Activated T-cell treated with anti-CD3 and anti-CD28 coated beads, Interleukin-2, amount 50 U/mL, for 4 hours (primary cell): ENCODE measurements at places on chromosomes 2 and 18. TPM values are rescaled to one million over a fixed set of nuclear protein-coding genes. Genes with fewer than 3 reads are reported as not detected.

The TTC39C gene
- total RNA-seq = 23.6 TPM

The ECEL1 gene
- total RNA-seq = 0.20 TPM

The SLC14A1 gene
- not detected for total RNA-seq

The UGT1A4 gene
- not detected for total RNA-seq

The PARD6G gene
- 0.61 TPM for total RNA-seq

The ANKRD39 gene
- 44.3 TPM for total RNA-seq

The CDH20 gene
- total RNA-seq = 0.15 TPM

The G6PC2 gene
- not detected for total RNA-seq

- DNase-seq = no peak
These were observed 738.7 kb downstream of the SOCS6 start for GRCh38 chr18:71027531-71027930.

GRCh38 chr2:45782986-45783385 lies 131.5 kb downstream of the PRKCE start:
- no peak for DNase-seq

- DNase-seq = no peak
These were observed 158.9 kb downstream of the PRPF40A start for GRCh38 chr2:152558158-152558984.

- no peak for DNase-seq
These were observed 247.0 kb downstream of the AGAP1 start for GRCh38 chr2:235740821-235741220.

DNA sequence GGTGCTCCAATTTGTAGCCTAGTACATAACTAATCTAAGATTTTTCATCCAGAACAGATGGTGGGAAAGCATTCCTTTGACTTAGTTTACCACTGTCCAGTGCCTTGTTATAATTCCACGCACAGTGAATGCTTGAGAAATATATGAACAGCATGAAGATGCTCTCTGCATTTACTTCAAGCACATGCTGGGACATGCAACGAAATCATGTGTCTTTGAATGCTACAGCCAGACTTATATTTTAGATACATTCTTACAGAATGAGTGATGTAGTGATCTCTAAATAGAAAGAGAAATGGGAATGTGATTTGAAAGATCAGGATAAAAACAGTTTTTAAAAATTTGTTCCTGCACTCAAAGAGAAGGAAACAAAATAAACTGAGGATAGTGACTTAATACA lies 398.3 kb downstream of the FBXO15 start:
- no peak for DNase-seq

GRCh38 chr2:100766256-100766655 lies 53.7 kb upstream of the NPAS2 start:
- no peak for DNase-seq

DNA sequence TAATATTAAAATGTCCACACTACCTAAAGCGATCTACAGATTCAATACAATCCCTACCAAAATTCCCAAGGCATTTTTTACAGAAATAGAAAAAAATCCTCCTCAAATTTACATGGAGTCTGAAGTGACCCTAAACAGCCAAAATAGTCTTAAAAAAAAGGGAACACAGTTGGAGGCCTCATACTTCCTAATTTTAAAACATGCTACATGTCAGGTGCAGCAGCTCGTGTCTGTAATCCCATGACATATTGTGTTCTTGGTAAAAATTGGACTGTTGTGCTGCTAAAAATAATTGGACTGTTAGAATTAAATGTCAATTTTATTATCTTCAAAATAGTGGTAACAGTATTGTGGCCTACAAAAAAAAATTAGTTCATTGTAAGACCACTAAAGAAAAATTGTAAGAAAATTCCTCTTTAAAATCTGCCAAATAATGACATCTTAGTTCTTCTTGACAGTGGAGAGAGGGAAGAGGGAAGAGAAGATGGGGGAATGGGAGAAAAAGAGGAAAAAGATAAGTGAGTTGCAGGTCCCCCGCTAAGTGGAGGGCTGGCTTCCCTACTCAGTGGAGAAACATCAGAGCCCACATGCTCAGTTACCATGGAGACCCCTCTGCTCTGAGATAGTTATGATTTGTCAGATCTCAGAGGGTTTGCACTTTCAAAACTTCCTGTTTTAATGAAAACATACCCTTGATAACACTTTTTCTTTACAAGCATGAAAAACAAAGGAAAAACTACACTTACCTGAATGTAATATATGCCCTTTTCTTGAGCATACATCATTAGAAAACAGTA lies 46.5 kb downstream of the UNC50 start:
- no peak for DNase-seq

DNA sequence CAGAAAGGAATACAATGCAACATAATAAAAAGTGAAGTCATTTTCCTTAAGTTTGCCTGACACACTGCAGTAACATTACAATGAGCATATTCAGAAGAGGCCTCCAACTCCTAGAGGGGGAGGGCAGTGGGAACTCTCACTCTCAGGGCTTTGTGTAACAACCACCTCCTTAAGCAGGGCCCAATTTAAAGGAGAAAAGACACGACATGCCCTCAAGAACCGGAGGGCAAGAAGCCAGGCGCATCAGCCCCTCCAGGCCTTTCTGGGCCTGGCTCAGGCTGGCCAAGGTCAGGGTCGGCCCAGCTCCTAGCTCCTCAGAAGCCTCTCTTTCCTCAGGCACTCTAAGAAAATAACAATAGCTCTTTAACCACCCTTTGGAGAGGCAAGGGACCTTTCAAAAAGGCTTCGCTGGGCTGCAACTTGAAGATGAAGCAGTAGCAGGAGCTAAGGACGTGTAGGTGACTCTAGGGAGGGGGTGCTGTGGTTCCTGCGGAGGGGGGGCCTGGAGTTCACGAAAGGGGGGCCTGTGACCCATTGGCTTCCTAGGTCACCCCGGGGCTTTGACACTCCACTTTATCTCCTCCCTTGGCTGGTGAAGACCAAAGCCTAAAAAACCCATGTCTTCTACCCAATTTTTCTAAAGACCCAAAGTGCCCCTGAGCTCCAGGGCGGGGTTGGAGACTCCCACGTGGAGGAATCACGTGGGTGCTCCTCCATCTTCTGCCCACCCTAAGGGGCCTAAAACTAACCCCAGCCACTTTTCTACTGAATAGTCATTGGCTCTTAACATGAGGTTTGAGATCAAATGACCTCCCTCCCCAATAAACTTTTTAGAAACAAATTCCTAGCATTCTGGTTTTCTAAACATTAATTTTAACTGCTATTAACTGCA lies 13.3 kb downstream of the SERTAD2 start:
- DNase-seq = no peak

GRCh38 chr2:45433363-45433762 lies 177.7 kb downstream of the SRBD1 start:
- DNase-seq = no peak

GRCh38 chr18:7373441-7373840 lies 142.6 kb downstream of the LRRC30 start:
- DNase-seq = no peak

GRCh38 chr2:70132244-70133126 lies 45.2 kb downstream of the PCBP1 start:
- DNase-seq = no peak

GRCh38 chr18:79898952-79899608 lies 52.4 kb downstream of the SLC66A2 start:
- DNase-seq = no peak

GRCh38 chr18:48877941-48878340 lies 72.8 kb downstream of the SMAD7 start:
- DNase-seq = no peak

GRCh38 chr2:46737577-46737976 lies 178.0 kb downstream of the MCFD2 start:
- DNase-seq = no peak

DNA sequence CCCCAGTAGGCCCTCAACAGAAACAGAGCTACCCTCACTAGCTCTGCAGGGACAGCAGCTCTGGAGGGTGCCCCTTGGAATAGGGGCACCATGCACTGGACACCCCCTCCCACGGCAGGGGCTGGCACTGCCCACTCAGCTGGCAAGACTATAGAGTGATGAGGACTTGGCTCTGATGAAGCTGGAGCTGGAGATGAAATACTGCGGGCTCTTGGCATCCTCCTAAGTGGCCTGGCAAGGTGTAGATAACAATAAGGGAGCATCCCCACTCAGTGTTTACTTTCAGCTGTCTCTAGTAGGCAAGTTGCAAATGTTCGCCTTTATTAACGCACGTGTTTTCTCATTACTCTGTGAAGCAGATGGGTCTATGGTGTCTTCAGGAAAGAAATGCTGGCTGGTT lies 92.7 kb downstream of the PDCL3 start:
- DNase-seq = no peak

- DNase-seq = no peak
These were observed 108.0 kb downstream of the DTNA start for GRCh38 chr18:34818064-34818463.
